Urinary bladder (tissue), 4 donors: ENCODE measurements at places on chromosomes 3 and 15. TPM values are rescaled to one million over a fixed set of nuclear protein-coding genes. Genes with fewer than 3 reads are reported as not detected.

- no peak for DNase-seq
Measured at GRCh38 chr3:94115482-94115881, 52.6 kb downstream of the NSUN3 start.

DNA sequence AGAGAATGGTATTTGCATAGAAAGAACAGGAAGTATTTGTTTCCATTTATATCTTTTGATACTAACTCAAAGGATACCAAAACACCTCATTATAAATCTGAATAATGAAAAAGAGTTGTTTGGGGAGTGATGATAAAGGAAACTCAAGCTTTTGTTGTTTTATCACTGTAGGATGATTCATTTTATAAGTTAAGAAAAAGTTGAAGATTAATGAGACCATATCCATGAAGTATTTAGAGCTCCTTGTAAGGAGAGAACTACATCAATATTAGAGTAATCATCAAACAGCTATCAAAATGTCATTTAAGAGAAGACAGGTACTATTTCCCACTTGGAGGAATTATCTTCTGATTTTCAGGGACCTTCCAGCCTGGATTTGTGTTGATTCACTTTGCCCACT is 92.5 kb downstream of the EPHB1 start:
- DNase-seq, result no peak

- DNase-seq, result peak; percentile 59
Measured at GRCh38 chr3:40690749-40691451, 166.1 kb downstream of the ZNF621 start.

GRCh38 chr3:169510693-169511010 is 152.9 kb downstream of the MECOM start:
- DNase-seq, result no peak

C3orf22 gene
- not detected for total RNA-seq

NR1I2 gene
- total RNA-seq, result 0.11 TPM

GRCh38 chr3:165749821-165750220 is 87.4 kb downstream of the BCHE start:
- DNase-seq, result no peak

GRCh38 chr3:160130950-160131349 is 94.3 kb upstream of the C3orf80 start:
- no peak for DNase-seq

- DNase-seq, result no peak
Measured at GRCh38 chr3:108623504-108623903, 34.0 kb downstream of the DZIP3 start.

SERPINI1 gene
- 10.0 TPM for total RNA-seq

GOLGA6L22 gene
- total RNA-seq, result not detected

DNA sequence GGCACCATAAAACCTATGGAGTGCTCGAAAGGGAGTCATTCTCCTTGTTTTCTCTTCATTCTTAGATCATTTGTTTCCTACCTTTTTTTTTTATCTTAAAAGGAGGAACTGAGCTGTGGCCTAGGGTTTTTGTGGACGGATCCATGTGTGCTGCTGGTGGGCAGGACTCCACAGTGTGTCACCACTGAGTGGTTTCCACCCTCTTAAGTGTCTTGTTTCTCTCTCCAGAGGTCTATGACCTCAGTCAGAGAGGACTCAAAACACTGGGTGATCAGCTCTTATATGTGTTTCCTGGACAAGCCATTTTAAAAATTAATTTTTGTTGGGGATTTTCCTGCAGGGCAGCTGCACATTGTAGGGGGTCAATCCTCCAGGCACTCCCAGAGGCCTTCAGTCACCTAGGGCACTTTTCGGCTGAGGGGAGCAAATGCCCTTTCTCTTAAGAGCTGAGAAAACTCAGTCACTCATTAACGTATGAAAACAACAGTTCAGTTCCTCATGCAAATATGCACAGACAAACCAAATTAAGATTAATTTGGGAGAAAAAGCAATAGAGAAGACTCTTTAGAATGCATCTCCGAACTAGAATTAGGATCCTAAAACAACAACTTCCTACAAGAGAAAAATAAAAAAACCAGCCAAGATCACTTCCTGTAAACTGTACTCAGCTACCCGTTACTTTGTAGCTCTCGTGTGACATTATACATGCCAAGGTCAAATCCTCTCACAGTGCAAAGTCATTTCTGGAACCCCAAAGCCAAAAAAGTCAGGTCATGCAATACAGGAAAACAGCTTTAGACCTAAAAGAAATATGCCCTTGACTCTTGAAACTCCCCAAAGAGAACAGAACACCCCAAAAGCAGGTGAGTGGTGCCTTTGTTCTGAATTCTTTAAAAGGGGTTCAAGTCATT is 27.6 kb upstream of the FAM3D start:
- DNase-seq, result no peak

DNA sequence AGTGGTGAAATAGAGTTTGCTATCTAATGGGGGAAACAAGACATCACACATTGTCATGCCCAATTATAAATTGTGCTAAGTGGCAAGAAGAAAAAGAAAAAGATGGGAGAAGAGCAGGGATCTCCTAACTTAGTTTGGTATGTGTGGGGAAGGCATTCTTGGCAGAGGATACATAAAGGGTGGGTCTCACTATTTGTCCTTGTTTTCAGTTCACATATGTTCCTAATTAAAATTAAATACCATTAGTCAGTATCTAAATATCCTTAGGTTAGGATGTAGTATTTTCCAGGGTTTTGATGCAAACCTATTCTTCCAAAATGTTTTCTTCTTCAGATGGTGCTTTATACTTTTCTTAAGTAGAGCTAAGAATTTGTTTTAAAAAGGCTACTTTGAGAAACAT is 173.7 kb downstream of the B3GALNT1 start:
- no peak for DNase-seq

DNA sequence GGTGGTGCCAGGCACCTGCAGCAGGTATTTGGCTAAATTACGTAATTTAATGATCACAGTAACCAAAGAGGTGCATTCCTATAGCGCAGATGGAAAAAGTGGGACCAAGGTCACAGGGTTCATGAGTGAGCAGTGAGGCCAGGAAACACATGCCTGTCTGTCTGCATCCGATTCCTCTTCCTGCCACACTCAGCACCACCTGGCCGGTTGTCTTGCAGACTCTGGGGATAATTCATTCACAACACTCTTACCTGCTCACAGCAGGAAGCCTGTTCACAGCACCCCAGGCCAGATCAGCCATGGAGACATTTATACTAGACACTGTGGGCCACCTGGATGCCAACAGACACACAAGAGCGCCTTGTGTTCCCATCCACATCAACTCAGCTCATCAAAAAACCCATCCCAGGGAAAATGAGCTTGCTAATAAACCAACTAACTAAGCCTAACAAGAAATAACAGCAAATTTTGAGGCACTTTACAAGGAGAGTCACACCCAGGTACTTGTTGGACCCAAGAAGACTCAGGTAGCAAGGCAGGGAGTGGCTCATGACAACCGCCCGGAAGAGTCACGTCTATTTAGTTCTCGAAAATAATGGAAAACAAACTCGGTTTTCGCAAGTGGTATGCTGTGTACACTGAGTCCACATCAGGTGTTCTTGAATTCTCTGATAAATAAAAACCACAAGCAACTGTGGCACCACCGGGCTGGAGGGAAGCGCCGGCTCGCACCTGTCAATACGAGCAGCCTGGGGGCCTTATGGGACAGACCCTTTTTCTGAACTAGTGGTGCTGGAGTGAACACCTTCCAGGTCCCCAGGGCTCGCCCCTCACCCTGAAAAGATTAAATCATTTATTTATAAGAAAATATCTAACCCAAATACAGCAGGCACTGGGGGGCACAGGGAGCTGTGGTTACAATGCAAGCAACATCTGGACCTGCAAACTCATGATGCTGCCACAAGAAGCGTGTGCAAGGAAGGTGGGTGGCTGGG is 40.5 kb downstream of the FAM174B start:
- DNase-seq, result no peak

PIGZ gene
- total RNA-seq, result 5.8 TPM

GHSR gene
- total RNA-seq, result not detected

- no peak for DNase-seq
Measured at GRCh38 chr3:167861649-167862048, 126.1 kb downstream of the SERPINI1 start.

DNA sequence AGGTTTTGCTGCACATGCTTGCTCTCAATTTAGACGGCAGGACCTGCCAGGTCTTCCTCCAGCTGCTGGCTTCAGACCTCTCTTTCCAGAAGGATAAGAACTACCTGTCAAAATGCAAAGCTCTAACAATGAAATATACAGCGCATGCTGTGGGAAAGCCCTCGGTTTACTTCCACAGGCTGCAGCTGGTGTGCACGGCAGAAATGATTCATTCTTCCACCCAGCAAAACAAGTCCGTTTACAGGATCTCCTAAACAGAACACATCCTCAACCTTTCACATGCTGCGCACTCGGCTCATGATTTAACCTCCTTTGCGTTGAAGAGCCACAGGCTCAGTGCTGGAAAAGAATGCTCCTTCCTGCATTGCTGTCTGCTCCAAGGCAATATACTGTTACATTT is 92.4 kb upstream of the WNT5A start:
- no peak for DNase-seq

ISL2 gene
- 1.5 TPM for total RNA-seq

AP3B2 gene
- 2.0 TPM for total RNA-seq

- no peak for DNase-seq
Measured at GRCh38 chr3:114846779-114847178, 300.3 kb downstream of the ZBTB20 start.

LARP6 gene
- 6.9 TPM for total RNA-seq

A4GNT gene
- not detected for total RNA-seq

ISLR gene
- total RNA-seq, result 110 TPM

- DNase-seq, result no peak
Measured at GRCh38 chr3:126109146-126109879, 25.4 kb upstream of the SLC41A3 start.

GRCh38 chr3:15983232-15983631 is 185.5 kb upstream of the ANKRD28 start:
- no peak for DNase-seq

DNA sequence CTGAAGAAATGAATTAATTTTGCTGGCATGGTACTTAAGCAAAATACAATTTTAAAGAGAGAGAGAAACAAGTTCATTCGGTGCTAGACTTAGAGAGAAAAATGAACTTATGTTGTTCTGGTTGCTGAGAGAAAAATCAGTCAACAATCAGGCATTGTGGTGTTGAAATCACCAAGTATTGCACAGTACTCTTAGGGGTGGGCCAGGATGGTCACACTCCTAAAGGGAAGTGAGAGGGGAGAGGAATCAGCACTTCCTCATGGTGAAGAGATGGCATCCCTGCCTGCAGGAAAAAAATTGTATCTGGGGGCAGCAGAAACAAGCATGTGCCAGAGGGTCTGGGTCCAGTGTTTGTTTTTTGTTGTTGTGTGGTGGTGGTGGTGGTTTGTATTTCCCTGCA is 7.0 kb upstream of the DMXL2 start:
- DNase-seq, result no peak

ATP8B4 gene
- total RNA-seq, result 24.3 TPM

GRCh38 chr3:114659109-114660061 is 365.6 kb downstream of the TIGIT start:
- DNase-seq, result no peak

DNA sequence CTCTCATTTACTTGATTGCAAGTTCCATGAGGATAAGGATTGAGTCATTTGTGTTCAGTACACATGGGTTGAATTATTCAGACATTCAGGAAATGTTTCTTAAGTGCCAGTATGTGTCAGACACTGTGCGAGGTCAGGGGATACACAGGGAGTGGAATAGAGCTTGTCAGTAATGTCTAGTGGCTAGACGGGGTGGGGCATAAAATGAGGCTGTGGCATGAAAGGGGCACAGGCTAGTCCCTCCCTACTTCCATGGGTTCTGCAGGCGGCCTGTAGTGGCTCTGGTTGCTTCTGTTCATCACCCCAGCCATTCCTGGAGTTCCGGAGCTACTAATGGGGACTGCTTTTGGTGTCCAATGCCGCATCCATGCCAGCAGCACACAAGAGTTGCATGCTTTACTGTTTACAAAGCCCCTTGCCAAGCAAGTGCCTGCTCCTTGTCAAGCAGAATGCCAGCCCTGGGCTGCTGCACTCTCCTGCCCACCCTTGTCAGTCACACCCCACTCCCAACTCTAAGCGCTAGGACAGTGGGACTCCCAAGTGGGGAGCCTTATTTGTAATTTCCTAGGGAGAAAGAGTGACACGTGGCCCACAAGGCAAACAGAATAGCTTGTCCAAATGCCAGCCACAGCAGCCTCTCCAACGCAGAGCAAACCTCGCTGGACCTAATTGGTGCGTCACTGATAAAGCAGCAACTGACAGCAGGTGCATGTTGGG is 70.8 kb downstream of the RAB11A start:
- no peak for DNase-seq

GRCh38 chr3:148551767-148552260 is 145.9 kb upstream of the AGTR1 start:
- no peak for DNase-seq

GRCh38 chr15:101244036-101244781 is 7.6 kb downstream of the CHSY1 start:
- no peak for DNase-seq

MESP2 gene
- not detected for total RNA-seq

DNA sequence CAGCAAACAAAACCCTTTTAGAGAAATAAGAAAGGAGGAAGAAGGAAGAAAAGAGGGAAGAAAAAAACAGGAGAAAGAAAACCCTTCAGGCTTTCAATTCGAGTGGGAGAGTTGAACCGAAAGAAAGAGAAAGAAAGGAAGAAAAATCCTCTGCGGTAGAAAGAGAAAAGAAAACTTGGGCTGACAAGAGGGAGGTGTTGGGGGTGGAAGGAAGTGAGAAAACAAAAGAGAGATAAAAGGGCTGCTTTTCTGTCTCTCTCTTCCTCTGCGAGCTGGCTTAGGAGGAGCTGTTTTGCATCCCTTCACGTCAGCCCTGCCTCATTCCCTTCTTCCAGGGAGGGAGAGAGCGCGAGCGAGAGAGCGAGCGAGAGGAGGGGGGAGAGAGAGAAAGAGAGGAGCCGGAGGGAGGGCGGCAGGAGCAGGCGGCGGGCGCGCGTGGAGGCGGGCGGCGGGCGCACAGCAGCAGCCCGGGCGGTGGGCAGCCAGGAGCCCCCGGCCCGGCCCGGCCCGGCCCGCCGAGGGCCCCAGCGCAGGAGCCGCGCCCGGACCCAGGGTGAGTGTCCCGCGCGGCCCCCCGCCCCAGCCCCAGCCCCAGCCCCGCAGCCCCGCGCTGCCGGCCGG is at the start of gene ZNF710:
Gene ZNF710, plus strand, starts transcription at position 263 of the 621 bp plus-strand sequence. CDS start 65,814 bp downstream, outside the sequence.
- peak; percentile 62 for DNase-seq

GRCh38 chr3:127000119-127000518 is 17.2 kb downstream of the PLXNA1 start:
- DNase-seq, result no peak

DNA sequence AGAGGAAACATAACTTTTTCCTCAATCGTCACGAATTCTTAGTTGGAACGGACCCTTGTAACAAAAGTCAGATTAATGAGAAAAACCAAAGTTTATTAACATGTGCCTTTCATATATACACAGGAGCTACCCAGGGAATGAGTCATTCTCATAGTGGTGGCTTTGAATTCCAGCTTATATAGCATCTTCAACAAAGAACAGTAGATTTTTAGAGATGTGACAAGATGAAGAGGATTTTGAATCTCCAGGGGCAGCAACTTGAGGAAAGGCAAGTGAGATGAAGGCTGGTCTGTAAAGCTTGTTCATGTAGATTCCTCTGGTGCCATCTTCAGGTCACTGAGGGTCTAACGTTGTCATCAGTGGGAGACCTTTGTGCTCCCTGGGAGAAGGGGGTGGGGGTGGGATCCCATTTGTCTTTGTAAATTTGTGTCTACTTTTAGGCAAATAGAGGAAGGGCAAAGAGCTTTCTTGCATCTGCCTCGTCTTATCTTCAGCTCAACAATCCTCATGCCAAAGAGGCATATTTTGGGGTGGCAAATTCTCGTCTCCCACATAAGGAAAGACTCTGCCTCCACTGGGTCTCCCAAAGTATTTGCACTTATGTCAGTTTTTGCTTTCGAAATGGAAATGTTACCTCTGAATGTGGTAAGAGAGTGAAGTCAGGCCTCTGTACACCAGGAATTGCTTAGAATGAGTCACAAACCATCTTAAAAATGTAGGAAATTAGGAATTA is 29.5 kb downstream of the CLEC3B start:
- DNase-seq, result no peak

CFAP92 gene
- 1.9 TPM for total RNA-seq
